Activated T-helper 1 cell treated with anti-CD3 and anti-CD28 coated beads, Interleukin-12 subunit alpha, Interleukin-12 subunit beta, Interleukin-2, Interleukin-4 antibody, amounts not matched to agents 30 ng/mL and 10 ng/mL and 1 ng/mL, durations not matched to agents 14 hours and 24 hours and 36 hours (primary cell): ENCODE measurements at places on chromosomes 5 and 9. TPM values are rescaled to one million over a fixed set of nuclear protein-coding genes. Genes with fewer than 3 reads are reported as not detected.

GRCh38 chr5:132309679-132310078 is 15.5 kb downstream of the SLC22A4 start:
- no peaks in the 10 kb centered on the region for H3K4me1 ChIP-seq
- H3K4me3 ChIP-seq = no peak overlapping the region
- no peak overlapping the region for H3K27ac ChIP-seq
- no peak for DNase-seq
- H3K36me3 ChIP-seq = peaks cover 4% of the 10 kb centered on the region
- peaks cover 3% of the 10 kb centered on the region for H3K27me3 ChIP-seq

DNA sequence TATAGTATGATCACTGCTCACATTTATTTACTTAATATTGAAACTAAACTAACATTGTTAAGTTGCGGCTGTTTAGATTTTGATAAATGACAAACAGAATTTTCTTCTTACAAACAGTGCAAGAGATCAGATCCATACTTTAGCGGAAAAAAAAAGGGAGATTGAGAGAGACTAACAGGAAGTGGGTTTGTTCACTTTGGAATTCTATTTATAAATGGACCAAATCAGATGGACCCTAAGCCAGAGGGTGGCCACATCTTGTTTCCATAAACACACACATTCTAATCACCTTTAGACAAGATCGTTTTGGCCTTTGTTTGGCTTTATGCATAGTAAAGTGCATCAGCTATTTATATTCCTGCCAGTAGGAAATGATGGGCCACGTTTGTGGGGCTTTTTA is 381.4 kb upstream of the CD180 start:
- H3K4me3 ChIP-seq = no peak overlapping the region
- H3K36me3 ChIP-seq = no peaks in the 10 kb centered on the region
- H3K27ac ChIP-seq = no peak overlapping the region
- DNase-seq = no peak

DNA sequence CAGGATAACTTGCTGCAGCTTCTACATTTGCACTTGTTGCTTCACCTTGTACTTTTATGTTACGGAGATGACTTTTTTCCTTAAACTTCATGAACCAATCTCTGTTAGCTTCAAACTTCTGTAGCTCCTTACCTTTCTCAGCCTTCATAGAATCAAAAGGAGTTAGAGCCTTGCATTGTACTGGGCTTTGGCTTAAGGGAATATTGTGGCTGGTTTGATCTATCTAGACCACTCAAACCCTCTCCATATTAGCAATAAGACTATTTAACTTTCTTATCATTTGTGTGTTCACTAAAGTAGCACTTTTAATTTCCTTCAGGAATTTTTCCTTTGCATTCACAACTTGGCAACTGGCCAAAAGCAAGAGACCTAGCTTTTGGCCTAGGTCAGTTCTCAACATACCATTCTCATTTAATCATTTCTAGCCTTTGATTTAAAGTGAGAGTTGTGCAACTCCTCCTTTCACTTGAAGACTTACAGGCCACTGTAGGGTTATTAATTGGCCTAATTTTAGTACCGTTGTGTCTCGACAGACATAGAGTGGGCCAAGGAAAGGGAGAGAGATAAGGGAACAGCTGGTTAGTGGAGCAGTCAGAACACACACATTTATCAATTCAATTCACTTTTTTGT is 63.7 kb downstream of the SHOC1 start:
- no peaks in the 10 kb centered on the region for H3K27me3 ChIP-seq
- peaks cover 4% of the 10 kb centered on the region for H3K4me1 ChIP-seq
- H3K36me3 ChIP-seq = peaks cover 15% of the 10 kb centered on the region
- no peak overlapping the region for H3K27ac ChIP-seq

The CRHBP gene
- total RNA-seq = not detected in 2 replicates

DNA sequence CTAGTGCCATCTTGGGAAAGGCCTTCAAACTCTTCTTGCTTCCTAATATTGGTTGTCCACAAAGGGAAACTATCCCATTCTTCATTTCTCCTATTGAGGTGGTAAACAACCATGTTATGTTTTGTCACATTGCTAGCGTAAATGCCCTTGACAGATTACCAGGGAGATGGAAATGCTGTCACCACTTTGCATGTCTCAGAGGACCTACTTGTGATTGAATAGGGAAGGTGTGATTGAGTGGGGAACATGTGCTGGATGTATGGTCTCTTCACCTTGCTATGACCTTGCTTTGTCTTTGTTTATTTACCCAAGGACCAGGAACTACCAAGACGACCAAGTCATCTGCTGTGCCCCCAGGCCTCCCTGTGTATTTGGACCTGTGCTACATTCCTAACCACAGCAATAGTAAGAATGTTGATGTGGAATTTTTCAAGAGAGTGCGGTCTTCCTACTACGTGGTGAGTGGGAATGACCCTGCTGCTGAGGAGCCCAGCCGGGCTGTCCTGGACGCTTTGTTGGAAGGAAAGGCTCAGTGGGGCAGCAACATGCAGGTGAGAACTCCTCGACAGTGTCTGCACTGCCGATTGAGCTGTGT is 96.1 kb downstream of the MAP1B start:
- no peak overlapping the region for H3K27ac ChIP-seq
- no peak overlapping the region for H3K4me3 ChIP-seq
- DNase-seq = no peak

The GGTA1 gene
- total RNA-seq = 0.12 and 0.16 TPM in 2 replicates

The PCDHB15 gene
- total RNA-seq = not detected in 2 replicates
